ENCODE measurements at places on chromosomes 1 and 21.

DNA sequence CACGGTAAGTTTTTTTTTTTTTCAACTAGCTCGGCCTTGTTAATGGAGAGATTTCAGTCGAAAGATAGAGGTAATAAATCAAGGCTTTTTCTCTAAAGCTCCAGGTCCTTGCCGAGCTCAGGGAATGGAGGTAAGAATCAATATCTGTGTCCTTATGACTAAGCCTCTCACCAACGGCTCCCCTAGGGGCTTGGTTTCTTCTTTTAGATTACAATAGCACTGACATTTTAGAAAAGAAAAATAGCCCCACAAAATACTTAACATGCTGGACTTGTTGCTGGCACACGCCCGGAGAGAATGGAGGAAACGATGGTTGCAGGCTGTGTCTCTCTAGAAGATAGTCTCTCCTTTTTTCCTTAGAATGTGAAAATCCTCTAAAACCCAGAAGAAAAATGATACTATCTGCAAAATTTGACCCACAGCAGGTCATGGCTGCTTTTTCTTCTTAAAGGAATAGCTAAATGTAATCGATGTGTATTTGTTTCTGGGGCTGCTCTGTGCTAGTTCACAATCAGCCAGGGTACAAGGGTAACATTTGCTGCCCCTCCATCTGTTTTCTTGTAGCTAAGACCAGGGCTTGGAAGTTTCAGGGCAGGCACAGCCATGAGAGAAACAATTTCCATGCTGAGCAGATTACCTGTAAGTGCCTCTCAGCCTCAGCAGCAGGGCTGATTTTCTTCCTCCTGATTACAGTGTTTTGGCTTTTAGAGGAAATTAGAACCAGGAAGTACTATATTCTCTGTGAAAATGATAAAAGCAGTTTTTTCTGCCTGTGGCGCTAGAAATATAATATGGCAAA is 86.2 kb upstream of the GNG12 start:
- DNase-seq: no peak

DNA sequence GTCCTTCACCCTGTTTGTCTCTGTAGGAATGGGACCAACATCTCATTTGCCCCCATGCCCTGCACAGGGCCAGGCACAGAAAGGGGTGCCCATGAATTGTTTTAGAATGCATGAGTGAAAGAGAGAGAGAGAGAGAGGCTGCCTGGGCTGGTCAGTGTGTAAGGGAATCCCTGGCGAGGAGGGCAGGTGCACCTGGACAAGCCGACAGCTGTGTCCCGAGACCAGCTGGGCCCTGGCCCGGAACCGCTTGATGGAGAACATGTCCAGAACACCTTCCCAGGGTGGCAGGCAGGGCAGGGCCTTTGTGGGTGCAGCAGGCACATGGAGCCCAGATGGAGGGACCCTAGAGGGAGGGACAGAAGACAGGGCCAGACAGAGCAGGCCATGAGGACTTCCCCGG is 22.7 kb downstream of the SPOCD1 start:
- DNase-seq: no peak

DNA sequence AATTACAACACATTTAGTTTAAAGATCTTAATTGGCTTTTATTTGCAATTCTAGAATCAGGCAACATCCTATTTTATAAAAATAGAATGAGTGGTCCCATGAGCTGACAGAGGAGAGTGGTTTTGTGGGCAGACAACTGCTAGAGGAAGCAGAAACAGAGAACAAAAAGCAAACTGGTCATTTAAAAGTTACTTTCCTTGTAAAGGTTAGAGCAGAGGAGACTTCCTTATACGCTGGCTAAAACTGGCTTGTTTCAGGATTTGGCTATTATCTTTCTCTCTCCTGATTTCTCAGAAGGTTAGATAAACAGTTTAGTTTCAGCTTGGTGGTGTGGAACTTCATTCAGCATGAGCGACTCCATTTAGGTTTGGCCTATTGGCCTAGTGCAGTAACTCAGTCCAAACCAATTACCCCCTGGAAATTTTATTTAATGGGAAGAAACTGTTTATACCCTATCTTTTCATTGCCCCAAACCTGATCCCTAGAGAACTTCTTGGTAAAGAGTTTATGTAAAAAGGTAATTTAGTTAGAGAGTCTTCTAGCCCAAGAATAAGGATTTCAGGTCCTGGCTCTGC is 32.2 kb upstream of the IL20 start:
- no peak for DNase-seq

GRCh38 chr21:28781602-28782276 is 210.9 kb downstream of the LTN1 start:
- no peak for DNase-seq

DNA sequence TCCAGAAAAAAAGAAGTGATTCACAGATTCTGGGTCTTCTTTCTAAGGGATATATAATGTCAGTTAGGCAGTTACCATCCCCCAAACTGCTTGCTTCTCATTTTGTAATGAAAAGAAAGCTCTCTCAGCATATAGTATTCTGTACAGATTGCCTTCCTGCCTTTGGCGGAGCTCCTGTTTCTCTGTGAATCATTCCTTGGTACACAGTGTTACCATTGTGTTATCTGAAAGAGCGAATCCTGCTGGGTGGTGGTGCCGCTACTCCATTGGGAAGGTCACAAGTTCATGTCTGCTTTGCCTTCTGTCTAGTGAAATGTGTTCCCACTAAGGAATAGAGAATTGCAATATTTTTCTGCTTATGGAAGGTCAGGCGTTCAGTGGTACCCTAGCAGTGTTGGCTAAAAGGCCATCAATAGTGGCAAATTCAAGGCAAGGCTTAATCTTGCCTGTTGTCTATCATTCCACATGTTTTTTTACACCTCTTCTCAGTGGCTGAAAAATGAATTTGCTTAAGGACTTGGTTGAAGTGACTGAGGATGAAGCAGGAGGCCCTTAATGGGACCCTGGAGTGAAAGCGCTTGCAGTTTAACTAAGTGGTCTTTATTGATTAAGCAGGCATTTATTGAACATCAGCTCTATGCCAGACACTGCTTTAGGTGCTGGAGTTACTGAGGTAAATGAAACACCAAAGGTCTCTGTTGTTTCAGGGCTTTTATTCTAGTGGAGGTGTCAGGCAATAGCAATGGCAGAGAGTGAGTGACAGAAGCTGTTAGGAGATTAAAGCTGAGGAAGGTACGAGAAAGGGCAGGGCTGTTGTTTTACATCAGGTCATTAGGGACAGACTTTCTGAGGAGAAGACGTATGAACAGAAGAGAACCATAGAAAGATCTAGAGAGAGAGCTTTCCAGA is 186.7 kb downstream of the PDE4B start:
- DNase-seq: no peak

DNA sequence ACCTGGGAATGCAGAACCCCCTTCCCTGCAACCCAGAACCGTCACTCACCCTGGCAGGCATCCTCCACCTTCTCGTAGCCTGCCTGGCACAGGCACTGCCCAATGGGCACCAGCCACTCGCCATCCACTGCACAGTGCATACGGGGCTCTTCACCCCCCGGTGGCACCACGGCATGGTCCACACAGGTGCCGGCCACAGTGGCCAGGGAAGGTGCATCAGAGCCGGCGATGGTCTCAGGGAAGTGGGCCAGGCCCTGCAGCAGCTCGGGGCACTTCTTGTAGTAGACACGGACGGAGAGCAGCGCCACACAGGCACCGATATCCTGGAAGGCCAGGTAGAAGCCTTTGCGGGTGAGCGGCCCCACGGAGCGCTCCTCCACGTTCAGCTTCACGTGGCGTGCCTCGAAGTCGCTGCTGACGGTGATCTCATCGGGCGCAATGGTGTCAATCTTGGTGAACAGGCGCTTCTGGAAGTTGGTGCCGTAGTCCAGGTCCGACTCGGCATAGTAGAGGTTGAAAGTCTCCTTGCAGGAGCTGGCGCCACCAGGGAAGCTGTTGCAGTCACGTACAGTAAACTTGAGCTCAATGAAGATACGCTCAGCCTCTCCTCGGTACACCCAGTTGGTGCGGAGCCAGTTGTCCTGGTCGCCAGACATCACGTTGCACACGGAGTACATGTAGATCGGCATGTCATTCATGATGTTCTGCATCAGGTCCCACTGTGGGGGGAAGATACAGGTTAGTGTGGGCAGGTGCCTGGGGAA is 7.4 kb downstream of the EPHA2 start:
- no peak for DNase-seq

- no peak for DNase-seq
Measured at GRCh38 chr1:30731806-30732276, 8.5 kb upstream of the MATN1 start.

GRCh38 chr1:30263888-30264671 is 459.3 kb downstream of the MATN1 start:
- DNase-seq: no peak

DNA sequence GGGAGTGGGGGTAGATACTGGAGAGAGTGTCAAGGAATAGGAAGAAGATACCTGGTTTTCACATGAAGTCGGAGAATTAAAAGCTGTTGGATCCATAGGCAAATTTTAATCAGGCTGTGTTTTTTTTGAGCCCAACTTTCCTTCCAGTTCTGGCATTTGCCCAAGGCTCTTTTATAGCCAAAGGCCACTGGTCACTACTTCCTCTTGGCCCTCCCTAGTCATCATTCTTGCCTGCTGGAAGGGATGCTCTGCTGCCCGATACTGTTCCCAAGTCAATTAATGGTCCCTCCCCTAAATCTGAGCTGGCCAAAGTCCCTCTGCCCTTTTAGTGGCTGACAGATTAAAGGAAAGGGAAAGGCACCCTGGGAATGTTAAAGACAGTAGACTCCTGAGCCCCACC is 102.8 kb upstream of the ZNF648 start:
- no peak for DNase-seq

All from activated CD4-positive, CD25-positive, alpha-beta regulatory T cell (primary cell).